ENCODE measurements at places on chromosomes 2 and 18. TPM values are rescaled to one million over a fixed set of nuclear protein-coding genes. Genes with fewer than 3 reads are reported as not detected.

Gene LBH
- 45.9 TPM for total RNA-seq

Gene C2orf66
- total RNA-seq: 0.16 TPM

Gene VWC2L
- 20.9 TPM for total RNA-seq

Gene RTP5
- total RNA-seq: 2.5 TPM

Gene CD8B2
- not detected for total RNA-seq

Gene LOXL3
- 16.1 TPM for total RNA-seq

Gene COL4A4
- total RNA-seq: 0.78 TPM

Gene MYO5B
- total RNA-seq: 30.7 TPM

Gene PTCD3
- total RNA-seq: 114 TPM

Gene TFCP2L1
- total RNA-seq: 0.47 TPM

Gene ZBTB7C
- total RNA-seq: 0.78 TPM

Data from occipital lobe (tissue), 3 donors.